ENCODE measurements at places on chromosomes 3 and 15. TPM values are rescaled to one million over a fixed set of nuclear protein-coding genes. Genes with fewer than 3 reads are reported as not detected.

NR1I2 gene
- total RNA-seq: not detected

LNP1 gene
- total RNA-seq: 3.5 TPM

LRRC31 gene
- not detected for total RNA-seq

LACTB gene
- total RNA-seq: 24.7 TPM

ZNF639 gene
- 14.9 TPM for total RNA-seq

INSYN1 gene
- 0.45 TPM for total RNA-seq

GRM2 gene
- total RNA-seq: 0.12 TPM

FBXW12 gene
- not detected for total RNA-seq

INO80 gene
- 20.5 TPM for total RNA-seq

GP5 gene
- total RNA-seq: not detected

CNTN3 gene
- total RNA-seq: 3.5 TPM

PRRT3 gene
- total RNA-seq: 1.3 TPM

TGM4 gene
- total RNA-seq: 0.15 TPM

SNTN gene
- total RNA-seq: not detected

MST1R gene
- total RNA-seq: 0.35 TPM

DNASE1L3 gene
- not detected for total RNA-seq

CSPG5 gene
- total RNA-seq: 0.12 TPM

MINDY2 gene
- 14.4 TPM for total RNA-seq

All from smooth muscle cell of the coronary artery (primary cell).